ENCODE measurements at places on chromosomes 4 and X.

DNA sequence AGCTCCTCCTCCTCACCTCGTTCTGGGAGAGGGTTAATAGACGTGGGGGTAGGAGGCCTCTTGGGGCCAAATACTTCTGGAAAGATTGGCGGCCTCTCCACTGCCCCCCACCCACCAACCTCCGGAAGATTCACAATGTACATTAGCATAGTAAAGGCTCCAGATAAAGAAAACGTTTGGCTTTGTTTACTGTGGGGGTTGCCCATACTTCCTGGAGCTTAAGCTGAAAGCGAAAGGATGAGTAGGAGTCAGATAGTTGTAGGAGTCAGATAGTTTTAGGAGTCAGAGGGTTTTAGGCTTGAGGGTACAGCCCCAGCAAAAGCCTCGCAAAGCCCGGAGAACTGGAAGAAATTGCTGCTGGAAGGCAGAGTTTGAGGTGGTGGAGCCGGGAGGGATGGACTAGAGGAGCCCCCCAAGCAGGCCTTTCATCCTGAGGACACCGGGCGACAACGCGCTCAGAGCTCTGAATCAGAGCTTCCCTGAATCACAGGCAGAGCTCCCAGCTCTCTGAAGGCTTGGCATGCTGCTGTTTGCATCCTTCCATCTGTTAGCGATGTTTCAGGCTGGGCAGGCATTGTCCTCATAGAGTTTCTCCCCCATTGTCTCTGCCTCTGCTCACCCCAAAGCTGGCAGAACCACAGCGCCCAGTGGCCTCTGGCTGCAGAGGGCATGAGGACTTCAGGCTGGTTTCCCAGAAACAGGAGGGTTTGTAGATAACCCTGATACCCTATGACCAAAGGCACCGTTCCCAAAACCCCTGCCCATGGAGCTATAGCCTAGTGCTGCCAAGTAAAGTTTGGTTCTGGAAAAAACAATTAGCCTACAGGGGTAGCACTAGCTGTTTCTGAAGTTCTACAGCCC lies 280.7 kb downstream of the BCOR start:
- peak; percentile 42 for DNase-seq

DNA sequence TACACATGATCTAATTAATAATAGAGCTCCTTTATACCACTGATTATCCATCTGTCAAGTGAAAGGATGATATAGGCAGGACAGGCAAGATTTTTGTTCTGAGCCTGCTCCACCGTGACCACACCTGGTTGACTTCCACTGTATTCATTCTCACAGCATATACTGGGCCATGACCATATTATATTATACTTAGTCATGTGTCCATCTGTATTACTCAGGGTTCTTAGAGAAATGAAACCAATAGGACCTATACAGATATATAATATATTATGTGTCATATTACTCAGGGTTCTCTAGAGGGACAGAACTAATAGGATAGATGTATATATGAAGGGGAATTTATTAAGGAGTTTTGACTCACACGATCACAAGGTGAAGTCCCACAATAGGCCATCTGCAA lies 675.1 kb downstream of the GRXCR1 start:
- no peak for DNase-seq

- peak; percentile 74 for DNase-seq
Measured at GRCh38 chrX:49186125-49187027, at the start of gene PRICKLE3. PRICKLE3 (minus strand) TSS chrX:49186373; CDS start chrX:49186297, 76 bp downstream.

DNA sequence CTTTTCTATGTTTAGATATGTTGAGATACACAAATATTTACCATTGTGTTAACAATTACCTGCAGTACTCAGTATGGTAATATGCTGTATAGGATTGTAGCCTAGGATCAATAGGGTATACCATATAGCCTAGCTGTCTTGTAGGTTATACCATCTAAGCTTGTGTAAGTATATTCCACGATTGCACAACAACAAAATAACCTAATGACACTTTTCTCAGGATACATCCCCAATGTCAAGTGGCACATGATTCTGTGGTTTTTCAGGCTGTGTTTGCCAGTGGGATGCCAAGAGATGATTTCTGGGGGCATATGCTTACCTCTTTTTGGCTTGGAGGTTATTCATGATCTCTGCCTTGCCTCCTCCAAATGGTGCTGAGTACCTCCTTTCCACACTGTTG lies 247.2 kb upstream of the CENPE start:
- DNase-seq, result no peak
